Renal pelvis (tissue), 12 donors: ENCODE measurements at places on chromosomes 2 and 18. TPM values are rescaled to one million over a fixed set of nuclear protein-coding genes. Genes with fewer than 3 reads are reported as not detected.

SLC4A5 gene
- polyA plus RNA-seq = 3.4 TPM

XIRP2 gene
- polyA plus RNA-seq = not detected

DNA sequence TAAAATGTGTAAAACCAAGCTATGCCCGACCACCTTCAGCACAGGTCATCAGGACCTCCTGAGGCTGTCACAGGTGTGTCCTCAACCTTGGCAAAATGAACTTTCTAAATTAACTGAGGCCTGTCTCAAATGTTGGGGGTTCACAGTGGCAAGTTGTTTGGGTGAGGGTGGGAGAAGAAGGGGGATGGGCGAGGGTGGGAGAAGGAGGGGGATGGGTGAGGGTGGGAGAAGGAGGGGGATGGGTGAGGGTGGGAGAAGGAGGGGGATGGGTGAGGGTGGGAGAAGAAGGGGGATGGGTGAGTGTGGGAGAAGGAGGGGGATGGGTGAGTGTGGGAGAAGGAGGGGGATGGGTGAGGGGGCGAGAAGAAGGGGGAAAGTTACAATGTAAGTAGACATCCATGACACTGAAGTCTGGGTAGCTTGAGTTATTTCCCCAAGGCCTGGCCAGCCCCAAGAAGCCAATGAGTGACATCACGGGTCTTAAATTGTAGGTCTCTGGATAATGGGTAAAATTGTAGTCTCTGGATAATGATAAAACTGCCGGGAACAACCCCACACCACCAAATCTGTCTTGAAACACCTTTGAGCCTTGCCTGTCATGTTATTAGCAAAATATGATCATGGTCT lies 56.3 kb downstream of the TIMM21 start:
- no peak for DNase-seq

- no peak for DNase-seq
These were observed 22.2 kb upstream of the TXNL4A start for GRCh38 chr18:80010551-80010906.

DNA sequence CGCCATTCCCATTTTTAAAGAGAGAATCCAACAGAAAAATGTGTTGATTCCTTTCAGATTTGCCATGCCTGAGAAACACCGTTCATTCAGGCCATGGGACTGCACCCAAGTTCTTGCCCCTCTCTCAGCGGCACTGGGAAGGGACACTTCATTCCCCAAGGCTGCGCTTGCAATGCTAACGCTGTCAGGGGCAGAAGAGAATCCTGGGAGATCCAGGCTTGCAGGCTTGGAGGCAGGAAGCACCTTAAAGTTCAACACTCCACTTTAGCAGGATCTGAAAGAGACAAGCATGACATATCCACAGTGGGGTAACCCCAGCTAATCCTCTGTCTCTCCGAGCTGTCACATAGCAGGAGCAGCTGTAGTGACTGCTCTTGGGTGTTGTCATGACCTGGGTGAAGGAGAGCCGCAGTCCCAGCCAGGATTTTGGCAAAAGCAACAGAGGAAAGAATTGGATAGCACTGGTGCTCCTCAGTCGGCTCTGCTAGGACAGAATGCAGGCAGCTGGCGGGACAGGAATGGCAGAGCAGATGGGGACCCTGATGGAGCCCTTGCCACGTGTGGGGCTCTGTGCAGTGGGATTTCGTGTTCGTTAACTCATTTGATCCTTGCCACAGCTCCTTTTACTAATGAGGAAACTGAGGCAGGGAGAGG lies 22.0 kb upstream of the ODC1 start:
- DNase-seq = no peak
